SJCRH30 (cell line): ENCODE measurements at places on chromosomes 16 and 17.

DNA sequence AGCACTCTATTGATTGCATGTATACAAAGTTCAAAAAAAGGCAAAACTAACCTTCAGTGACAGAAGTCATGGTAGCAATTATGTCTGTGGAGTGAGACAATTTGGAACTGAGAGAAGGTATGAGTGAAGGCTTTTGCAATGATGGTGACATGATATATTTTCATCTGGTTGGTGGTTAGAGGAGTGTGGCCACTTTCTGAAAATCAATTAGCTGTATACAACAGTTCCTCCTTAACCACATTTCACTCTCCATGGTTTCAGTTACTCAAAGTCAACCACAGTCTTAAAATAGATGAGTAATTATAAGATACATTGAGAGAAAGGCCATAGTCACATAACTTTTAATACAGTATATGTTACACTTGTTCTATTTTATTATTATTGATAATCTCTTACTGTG is 26.2 kb downstream of the ADAMTS18 start:
- no peak overlapping the region for H3K4me3 ChIP-seq
- no peak for DNase-seq
- no peaks in the 10 kb centered on the region for H3K36me3 ChIP-seq
- no peaks in the 10 kb centered on the region for H3K27me3 ChIP-seq

- no peak overlapping the region for H3K27ac ChIP-seq
- H3K27me3 ChIP-seq: no peaks in the 10 kb centered on the region
- peaks cover 25% of the 10 kb centered on the region for H3K4me1 ChIP-seq
- H3K4me3 ChIP-seq: no peak overlapping the region
These were observed 3.6 kb upstream of the CYTH1 start for GRCh38 chr17:78785663-78786057.

- H3K36me3 ChIP-seq: peaks cover 6% of the 10 kb centered on the region
- no peak overlapping the region for H3K27ac ChIP-seq
- H3K4me3 ChIP-seq: no peak overlapping the region
These were observed 29.8 kb downstream of the WSB1 start for GRCh38 chr17:27323538-27324215.

GRCh38 chr17:69898601-69899000 is 176.4 kb upstream of the KCNJ16 start:
- H3K36me3 ChIP-seq: no peaks in the 10 kb centered on the region
- H3K4me3 ChIP-seq: no peak overlapping the region
- DNase-seq: no peak

- no peaks in the 10 kb centered on the region for H3K27me3 ChIP-seq
- no peak for DNase-seq
- no peaks in the 10 kb centered on the region for H3K36me3 ChIP-seq
- H3K4me1 ChIP-seq: no peaks in the 10 kb centered on the region
- no peak overlapping the region for H3K27ac ChIP-seq
- H3K4me3 ChIP-seq: no peak overlapping the region
These were observed 44.6 kb upstream of the ADCY9 start for GRCh38 chr16:4160658-4161430.

DNA sequence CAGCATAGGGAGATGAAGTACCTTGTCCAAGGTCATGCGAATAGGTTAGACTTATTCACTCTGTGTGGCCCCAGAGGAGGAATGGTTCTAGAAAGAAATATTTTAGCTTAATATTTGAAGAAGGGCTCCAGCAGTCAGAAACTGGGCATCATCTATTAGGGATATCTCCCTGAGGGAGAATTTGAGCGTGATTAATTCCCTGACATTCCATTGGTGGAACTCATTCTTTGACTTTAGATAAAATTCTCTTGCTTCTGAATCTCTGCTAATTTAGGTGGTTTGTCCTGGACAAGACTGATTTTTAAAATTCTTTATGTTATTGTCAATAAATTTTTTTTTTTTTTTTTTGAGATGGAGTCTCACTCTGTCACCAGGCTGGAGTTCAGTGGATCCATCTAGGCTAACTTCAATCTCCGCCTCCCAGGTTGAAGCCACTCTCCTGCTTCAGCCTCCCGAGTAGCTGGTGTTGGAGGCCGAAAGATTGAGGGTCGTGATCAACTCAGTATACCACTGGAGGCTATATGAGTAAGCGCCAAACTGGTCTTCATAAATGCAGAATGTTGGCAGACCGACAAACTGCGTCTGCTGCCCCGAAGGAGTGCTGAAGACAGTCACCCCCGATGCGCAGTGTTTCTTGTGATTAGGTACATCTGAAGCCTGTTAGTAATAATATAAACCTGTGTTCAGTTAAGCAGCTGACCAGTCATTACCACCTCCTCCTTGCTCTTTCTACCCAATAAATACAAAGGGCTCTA is 267.9 kb upstream of the HSBP1 start:
- no peaks in the 10 kb centered on the region for H3K27me3 ChIP-seq
- H3K4me1 ChIP-seq: no peaks in the 10 kb centered on the region
- no peak overlapping the region for H3K27ac ChIP-seq
- no peak for DNase-seq
- H3K4me3 ChIP-seq: no peak overlapping the region
- H3K36me3 ChIP-seq: no peaks in the 10 kb centered on the region

- DNase-seq: peak; percentile 13
- no peaks in the 10 kb centered on the region for H3K36me3 ChIP-seq
These were observed 24.0 kb downstream of the TAT start for GRCh38 chr16:71552698-71553503.

DNA sequence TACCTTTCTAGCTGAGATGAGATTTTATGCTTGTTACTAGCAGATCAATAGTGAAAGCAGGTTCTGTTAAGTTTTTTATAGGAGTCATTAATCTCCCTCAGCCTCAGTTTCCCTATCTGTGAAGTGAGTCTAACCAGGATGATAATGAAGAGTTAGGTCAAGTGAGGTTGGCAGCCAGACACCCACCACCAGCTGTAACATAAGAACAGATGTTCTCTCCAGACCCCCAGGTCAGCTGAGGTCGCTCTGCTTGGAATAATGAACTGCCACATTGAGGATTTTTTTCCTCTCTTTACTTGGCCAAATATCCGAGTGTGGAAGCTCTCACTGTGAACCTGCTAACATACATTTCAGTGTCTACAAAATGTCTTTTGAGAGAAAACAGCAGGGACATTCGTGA is 389.6 kb downstream of the WWOX start:
- H3K4me1 ChIP-seq: no peaks in the 10 kb centered on the region
- H3K4me3 ChIP-seq: no peak overlapping the region
- DNase-seq: no peak
- H3K27me3 ChIP-seq: no peaks in the 10 kb centered on the region

DNA sequence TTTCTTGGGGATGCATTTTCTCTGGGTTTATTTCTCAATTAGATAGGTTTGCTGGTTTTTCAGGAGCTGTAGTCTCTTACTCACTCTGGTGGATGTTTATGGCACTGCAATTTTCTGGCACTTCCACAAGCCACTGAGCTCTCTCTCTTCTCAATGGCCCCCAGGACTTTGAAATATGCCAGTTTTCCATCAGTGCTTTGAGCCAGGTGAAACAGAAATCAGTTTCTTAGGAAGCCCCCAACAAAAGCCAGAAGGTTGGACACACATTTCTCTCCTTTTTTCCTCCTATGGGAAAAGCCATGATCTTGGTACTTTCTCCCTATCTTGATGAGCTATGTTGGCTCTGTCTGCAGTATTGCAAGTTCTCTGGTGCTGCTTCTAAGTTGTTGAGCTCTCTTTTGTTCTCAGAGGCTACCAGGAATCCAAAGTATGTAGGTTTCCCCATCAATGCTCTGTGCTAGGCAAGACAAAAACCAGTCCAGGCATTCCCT is 90.7 kb upstream of the SMIM36 start:
- no peak overlapping the region for H3K4me3 ChIP-seq
- no peak overlapping the region for H3K27ac ChIP-seq

GRCh38 chr17:79566251-79566955 is 44.4 kb downstream of the RBFOX3 start:
- no peak for DNase-seq
- peaks cover 48% of the 10 kb centered on the region for H3K27me3 ChIP-seq
- H3K27ac ChIP-seq: no peak overlapping the region
- H3K4me3 ChIP-seq: no peak overlapping the region
- no peaks in the 10 kb centered on the region for H3K4me1 ChIP-seq

DNA sequence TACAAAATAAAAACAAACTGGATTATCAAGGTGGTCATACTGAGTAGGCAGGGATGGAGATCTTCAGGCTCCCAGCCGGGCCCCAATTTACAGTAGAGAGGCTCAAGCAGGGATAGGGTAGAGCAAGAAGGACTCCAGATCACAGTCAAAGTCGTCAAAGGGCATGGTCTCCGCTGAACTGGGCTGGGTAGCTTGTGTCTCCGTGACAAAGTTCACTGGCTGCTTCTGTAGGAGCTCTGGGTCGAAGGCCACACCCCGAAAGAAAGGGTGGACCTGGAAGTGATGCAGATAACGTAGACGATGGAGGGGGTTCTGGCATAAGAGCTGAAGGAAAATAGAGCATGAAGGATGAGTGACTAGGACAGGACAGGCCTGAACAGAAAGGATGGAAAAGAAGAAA is 3.6 kb downstream of the RSKR start:
- no peaks in the 10 kb centered on the region for H3K27me3 ChIP-seq
- no peaks in the 10 kb centered on the region for H3K4me1 ChIP-seq
- peaks cover 35% of the 10 kb centered on the region for H3K36me3 ChIP-seq
- H3K27ac ChIP-seq: no peak overlapping the region

GRCh38 chr17:11330006-11330405 is 89.0 kb downstream of the SHISA6 start:
- no peaks in the 10 kb centered on the region for H3K36me3 ChIP-seq
- H3K4me3 ChIP-seq: no peak overlapping the region
- no peak for DNase-seq
- H3K27ac ChIP-seq: no peak overlapping the region
- no peaks in the 10 kb centered on the region for H3K4me1 ChIP-seq

DNA sequence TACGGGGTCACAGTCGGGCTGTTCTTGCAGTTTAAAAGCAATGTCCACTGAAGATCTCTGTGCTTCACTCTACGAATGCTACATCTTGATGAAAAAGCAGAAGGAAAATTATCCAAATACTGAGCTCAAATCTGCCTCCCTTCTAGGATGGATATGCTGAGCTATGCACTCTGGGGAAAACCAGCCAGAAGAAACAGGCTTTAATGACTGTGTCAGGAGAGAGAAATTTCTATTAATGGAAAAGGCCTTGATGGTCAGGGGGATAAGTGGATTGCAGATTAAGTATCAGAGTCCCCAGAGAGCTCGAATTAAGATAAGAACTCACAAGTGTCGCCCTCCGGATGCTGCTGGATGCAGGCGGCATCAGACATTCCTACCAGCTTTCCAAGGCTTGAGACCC is 39.6 kb upstream of the RCVRN start:
- no peaks in the 10 kb centered on the region for H3K27me3 ChIP-seq
- H3K4me1 ChIP-seq: no peaks in the 10 kb centered on the region
- H3K36me3 ChIP-seq: no peaks in the 10 kb centered on the region
- no peak for DNase-seq
- H3K4me3 ChIP-seq: no peak overlapping the region

- H3K4me1 ChIP-seq: peaks cover 6% of the 10 kb centered on the region
- H3K4me3 ChIP-seq: no peak overlapping the region
- H3K27me3 ChIP-seq: no peaks in the 10 kb centered on the region
- peaks cover 18% of the 10 kb centered on the region for H3K36me3 ChIP-seq
- H3K27ac ChIP-seq: no peak overlapping the region
These were observed 40.2 kb downstream of the SLC7A5 start for GRCh38 chr16:87828907-87829621.

- no peaks in the 10 kb centered on the region for H3K36me3 ChIP-seq
- H3K27ac ChIP-seq: no peak overlapping the region
- H3K4me3 ChIP-seq: no peak overlapping the region
- no peak for DNase-seq
- H3K27me3 ChIP-seq: peaks cover 11% of the 10 kb centered on the region; the same call in 1 of the 2 replicates
These were observed 1.4 kb upstream of the PMP22 start for GRCh38 chr17:15266325-15267125.

DNA sequence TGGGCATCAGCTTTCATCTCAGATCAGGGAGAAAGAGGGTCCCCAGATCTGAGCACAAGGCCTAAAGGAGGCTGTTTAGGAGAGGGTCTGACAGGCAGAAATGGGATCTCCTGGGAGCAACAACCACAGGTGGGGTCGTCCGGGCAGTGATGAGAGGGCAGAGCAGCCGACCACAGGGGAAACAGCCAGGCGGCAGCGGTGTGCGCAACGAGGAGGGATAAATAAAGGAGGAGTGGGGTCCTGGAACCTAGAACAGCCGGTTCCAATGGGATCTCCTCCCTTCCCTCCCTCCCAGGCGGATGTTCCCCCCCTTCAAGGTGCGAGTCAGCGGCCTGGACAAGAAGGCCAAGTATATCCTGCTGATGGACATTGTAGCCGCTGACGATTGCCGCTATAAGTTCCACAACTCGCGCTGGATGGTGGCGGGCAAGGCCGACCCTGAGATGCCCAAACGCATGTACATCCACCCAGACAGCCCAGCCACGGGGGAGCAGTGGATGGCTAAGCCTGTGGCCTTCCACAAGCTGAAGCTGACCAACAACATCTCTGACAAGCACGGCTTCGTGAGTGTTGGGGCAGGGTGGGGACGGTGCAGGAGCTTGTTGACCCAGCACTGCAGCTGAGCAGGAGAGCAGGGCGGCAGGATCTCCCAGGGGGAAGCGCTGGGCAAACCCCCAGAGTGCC is 1.9 kb downstream of the TBX2 start:
- DNase-seq: peak; percentile 48
- peak overlapping the region; percentile 73 for H3K27ac ChIP-seq
- H3K27me3 ChIP-seq: no peaks in the 10 kb centered on the region
- peaks cover 5% of the 10 kb centered on the region; the same call in 1 of the 2 replicates for H3K4me1 ChIP-seq

DNA sequence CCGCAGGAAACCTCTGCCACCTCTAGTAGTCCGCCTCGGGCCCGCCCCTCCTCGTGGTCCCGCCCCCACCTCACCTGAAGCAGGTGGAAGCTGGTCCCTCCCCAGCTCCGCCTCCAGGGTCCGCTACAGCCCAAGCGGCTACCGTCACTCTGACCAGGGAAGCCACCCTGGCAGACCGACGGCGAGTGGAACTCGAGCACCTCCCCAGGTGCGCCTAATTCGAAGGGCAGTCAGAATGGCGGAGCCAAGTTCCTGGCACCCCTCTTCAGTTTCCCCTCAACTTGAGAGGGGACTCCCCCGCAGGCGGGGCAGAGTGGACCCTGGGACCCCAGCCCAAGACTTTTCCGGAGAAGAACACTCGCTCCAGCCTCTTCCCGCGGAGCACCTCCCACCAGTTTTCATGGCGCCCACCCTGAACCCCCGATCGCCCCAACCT is 507 bp downstream of the FHOD1 start:
- no peaks in the 10 kb centered on the region for H3K27me3 ChIP-seq
- peak; percentile 21 for DNase-seq
- H3K27ac ChIP-seq: no peak overlapping the region; the same call in 1 of the 2 replicates
- peak overlapping the region; percentile 72 for H3K4me3 ChIP-seq

GRCh38 chr17:45857977-45858708 is 13.5 kb downstream of the SPPL2C start:
- H3K27me3 ChIP-seq: no peaks in the 10 kb centered on the region
- no peak overlapping the region for H3K4me3 ChIP-seq
- no peaks in the 10 kb centered on the region for H3K36me3 ChIP-seq
- no peak overlapping the region for H3K27ac ChIP-seq
- H3K4me1 ChIP-seq: no peaks in the 10 kb centered on the region
